Panc1 (cell line): ENCODE measurements at places on chromosomes 12 and 14. TPM values are rescaled to one million over a fixed set of nuclear protein-coding genes. Genes with fewer than 3 reads are reported as not detected.

- H3K27me3 ChIP-seq, result peaks cover 6% of the 10 kb centered on the region
- no peak overlapping the region for H3K4me3 ChIP-seq
- no peaks in the 10 kb centered on the region for H3K4me1 ChIP-seq
- H3K27ac ChIP-seq, result no peak overlapping the region
Observed at GRCh38 chr12:131510431-131510830, 200.5 kb upstream of the SFSWAP start.

- H3K36me3 ChIP-seq, result peaks cover 2% of the 10 kb centered on the region; the same call in 1 of the 2 replicates
- no peaks in the 10 kb centered on the region for H3K27me3 ChIP-seq
- no peak for DNase-seq
- no peaks in the 10 kb centered on the region for H3K4me1 ChIP-seq
Observed at GRCh38 chr12:89597770-89598169, 71.9 kb upstream of the POC1B start.

- no peak overlapping the region for H3K27ac ChIP-seq
- no peaks in the 10 kb centered on the region for H3K36me3 ChIP-seq
- H3K4me3 ChIP-seq, result no peak overlapping the region
- DNase-seq, result no peak
Observed at GRCh38 chr12:105679982-105680381, 349.5 kb downstream of the C12orf75 start.

DNA sequence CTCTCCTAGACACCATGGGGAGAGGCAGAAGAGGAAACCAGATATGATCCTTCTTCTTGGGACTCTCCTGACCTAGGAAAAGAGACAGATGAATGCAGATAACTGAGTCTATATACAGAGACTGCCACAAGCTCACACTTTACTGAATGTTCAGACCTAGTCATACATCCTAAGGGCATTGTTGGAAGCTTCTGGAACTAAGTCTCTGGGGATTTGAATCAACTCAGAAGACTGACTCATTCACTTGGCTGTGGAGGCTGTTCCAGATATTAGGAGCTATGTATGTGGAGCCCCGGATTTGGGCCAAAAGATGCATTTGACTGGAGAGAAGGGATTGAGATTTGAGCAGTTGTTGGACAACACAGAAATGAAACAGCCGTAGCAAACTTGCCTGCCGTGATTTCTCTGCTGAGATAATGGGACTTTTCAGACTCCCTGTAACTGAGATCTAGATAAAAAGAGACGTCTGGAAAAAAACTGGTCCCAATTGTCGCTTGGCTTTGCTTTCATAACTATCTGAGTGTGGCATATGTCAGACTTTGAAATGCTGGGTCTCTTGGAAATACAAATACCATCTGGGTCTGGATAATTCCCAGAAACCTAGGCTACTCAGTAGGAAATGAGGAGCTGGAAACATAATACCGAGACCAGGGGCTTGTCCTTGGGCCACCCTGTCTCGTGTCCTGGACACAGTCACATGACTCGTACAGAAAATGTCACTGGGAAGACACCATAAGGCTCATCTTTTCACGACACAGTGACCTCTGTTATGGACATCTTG, 396.8 kb downstream of the NUAK1 start:
- no peaks in the 10 kb centered on the region for H3K36me3 ChIP-seq
- no peak overlapping the region for H3K4me3 ChIP-seq
- H3K4me1 ChIP-seq, result no peaks in the 10 kb centered on the region
- no peaks in the 10 kb centered on the region for H3K27me3 ChIP-seq
- DNase-seq, result no peak

The KRT7 gene
- 16.8 TPM for total RNA-seq
